Fibroblast of skin of right quadriceps (primary cell): ENCODE measurements at places on chromosomes 2 and 18.
A peak's percentile ranks its signal among the peaks of the same experiment; 100 is the strongest.

GRCh38 chr2:97738179-97739019 lies 25.0 kb downstream of the ZAP70 start:
- no peak for DNase-seq

DNA sequence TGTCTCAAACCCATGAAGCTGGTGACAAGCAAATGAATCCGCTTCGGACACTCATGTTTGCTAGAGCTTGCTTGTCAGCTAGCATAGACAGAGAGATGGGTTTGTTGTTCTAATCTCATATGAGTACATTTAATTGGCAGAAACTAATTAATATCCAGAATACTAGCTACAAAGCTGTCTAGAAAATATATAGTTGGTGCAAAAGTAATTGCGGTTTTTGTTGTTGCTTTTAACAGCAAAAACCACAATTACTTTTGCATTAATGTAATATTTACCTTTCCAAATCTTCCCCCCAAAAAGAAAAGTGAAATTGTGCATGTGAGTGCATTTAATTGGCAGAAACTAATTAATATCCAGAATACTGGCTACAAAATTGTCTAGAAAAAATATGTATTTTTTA lies 1115.2 kb downstream of the TDRD15 start:
- DNase-seq = no peak

DNA sequence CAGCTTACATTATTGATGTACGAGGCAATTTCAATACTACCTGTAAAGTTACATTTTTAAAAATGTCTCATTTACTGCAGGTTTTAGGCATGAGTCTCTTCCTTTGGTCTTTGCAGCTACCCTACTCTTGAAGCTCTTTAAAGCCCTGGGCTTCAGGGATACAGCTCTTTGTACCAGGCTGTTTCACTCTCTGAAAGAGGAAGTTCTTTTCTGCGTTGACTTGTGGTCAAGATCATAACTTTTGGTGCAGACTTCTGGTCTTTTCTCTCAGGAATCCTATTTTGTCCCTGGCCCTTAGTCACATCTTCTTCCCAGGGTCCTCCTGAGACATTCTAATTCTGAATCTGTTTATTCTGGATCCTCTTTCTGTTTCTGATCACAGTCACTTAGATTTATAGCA lies 16.6 kb upstream of the HRH4 start:
- DNase-seq = no peak

- DNase-seq = no peak
Observed at GRCh38 chr2:36697424-36698066, 1.0 kb downstream of the VIT start.

DNA sequence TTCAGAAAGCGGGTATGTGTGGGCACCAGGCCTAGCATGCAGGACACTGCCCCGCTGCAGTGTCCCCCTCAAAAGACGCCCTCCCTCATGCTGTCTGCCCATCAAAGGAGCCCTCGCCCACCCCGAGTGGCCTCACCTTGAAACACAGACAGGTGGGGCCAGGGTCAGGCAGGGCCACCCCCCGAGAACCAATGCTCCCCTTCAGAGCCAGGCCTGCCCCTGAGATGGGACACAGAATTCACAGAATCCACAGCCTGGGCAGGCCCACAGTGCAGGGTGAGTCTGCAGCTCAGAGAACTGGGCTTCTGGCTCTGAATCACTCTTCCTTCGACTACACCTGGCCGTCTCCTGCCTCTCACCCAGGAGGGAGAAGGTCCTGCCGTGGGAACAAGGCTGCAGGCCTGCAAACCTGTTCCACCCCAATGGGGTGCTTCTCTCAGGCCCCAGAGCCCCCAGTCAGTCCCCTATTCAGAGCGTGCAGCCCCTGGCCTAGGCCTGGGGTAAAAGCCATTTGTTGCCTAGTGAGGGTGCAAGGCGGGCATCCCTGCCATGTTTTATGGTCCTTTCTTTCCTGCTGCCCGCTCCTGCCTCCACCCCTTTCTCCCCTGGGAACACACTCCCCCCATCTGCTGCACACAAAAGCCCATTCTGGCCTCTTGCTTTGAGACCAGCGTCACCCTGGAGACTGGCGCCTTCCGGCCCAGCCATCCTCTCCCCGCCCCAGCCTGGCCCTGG lies 11.3 kb upstream of the ARHGEF4 start:
- DNase-seq = no peak

- DNase-seq = peak; percentile 28
Observed at GRCh38 chr2:164479460-164479859, 141.8 kb downstream of the GRB14 start.

- DNase-seq = no peak
Observed at GRCh38 chr2:95010126-95010525, 15.4 kb upstream of the MAL start.

DNA sequence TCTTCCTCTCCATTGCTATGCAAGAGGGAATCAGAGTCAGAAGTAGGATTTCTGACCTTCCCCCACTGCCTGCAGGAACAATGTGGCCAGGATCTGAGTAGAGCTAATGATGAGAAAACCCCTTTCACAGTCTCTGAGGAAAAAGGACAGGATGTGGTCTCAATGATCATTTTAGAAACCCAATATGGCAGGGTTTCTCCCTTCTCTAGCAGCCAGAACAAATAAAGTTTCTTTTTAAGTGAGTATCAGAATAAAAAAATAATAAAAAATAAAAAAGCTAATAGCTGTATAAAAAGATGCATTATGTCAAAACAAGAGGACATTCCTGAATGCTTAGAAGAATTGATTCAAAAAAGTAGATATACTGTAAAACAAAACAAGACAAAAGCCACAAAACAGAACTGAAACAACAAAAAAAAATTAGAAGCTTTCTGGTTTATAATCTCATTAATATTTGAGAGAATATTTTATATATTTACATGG lies 1124.9 kb upstream of the ZEB2 start:
- no peak for DNase-seq

DNA sequence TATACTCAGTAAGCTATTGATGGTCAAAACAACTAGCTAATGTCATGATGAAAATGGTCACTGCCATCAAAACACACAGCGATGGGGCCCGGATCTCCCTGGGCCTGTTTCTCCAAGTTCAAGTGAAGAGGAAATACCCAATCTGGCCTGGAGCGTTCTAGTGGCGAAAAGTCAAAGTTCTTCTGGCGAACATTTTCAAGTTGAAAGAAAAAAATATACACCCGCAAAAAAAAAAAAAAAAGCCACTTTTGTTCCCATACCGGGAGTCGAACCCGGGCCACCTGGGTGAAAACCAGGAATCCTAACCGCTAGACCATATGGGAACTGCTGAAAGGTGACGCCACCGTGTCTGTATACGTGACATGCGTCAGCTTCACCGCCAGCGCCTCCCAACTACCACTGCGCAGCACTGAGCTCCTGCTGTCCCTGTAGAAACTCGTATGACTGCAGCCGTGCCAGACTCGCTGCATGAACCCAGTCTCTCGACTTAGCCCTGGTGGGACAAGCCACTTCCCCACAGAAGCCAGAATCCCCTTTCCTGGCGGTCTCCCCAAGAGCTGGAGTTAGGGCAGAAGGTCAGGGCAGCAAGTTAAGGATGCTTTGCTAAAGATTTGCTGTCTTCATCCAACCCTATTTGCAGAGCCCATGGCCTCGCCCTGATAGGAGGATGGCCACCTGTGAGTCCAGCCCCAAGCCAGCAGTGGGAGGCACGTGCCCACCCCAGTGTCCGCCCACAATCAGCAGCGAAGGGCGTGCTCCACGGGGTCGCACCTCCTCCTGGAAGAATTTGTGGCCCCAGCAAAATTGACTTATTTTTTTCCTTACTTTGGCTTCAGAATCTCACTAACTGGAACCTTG lies 5.6 kb upstream of the IMP4 start:
- peak; percentile 80 for DNase-seq

- no peak for DNase-seq
Observed at GRCh38 chr2:167331636-167332232, 443.5 kb downstream of the XIRP2 start.

DNA sequence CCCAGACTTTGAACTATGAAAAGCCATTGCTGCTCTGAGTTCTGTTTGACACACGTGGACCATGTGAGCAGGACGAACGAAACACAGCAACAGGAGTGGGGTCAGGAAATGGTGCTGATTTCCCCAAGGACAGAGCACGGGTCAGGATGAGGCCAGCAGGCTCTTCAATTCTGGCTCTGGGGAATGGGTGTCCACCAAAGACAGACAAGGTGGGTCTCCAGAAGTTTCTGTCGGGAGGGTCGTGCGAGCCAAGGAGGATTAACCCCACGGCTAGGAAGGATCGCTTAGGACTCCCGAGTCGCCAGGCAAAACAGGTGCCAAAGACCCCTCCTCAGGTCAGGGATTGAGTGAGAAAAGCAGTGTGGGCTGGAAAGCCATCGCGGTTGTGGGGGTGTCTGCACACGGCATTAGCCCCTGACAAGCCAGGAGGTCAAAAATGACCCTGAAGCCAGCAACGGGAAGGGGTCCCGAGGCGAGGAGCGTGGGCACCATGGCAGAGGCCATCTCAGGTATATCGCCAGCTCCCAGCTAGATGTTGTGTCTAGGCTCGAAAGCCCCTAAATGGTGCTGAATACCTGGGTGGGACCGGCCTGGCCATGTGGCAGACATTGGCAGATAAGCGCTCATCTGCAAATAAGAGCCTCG lies 213.9 kb upstream of the SALL3 start:
- DNase-seq = no peak

- peak; percentile 1 for DNase-seq
Observed at GRCh38 chr2:213934560-213934959, 476.3 kb upstream of the VWC2L start.

GRCh38 chr2:206341396-206341795 lies 66.9 kb downstream of the ZDBF2 start:
- no peak for DNase-seq

DNA sequence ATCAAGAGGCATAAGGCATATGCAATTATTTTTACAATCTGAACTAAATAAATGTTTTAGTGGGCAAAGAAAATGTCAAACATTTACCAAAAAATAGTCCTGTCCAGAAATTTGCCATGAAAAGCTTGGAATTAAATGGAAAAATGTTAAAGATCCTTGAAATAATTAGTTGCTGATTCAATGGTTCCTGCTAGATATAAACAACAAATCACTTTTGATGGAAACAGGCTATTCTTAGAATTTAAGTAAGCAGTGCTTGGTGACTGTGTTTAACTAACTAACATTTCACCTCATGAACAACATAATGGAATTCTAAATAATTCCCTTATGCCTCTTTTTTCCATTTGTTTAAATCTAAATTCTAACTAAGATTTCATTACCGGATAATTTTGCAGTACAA lies 3.9 kb downstream of the RND3 start:
- no peak for DNase-seq

DNA sequence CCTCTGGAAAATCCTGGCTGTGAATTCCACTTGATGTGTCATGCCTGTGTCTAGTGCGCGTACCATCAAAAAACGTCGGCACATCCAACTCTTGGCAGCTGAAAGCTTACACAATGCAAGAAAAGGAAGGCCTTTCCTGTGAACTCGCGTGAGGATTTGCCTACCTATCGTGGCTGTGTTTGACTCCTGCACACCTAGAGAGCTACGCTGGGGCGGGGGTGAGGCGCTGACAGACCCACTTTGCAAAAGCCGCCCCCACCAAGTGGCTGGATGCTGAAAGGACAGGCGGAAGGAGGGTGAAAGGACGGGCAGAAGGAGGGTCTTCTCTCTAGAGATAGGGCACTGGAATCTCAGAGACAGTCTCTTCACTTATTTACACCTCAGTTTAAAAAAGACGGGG lies 270.1 kb downstream of the EIPR1 start:
- DNase-seq = no peak

DNA sequence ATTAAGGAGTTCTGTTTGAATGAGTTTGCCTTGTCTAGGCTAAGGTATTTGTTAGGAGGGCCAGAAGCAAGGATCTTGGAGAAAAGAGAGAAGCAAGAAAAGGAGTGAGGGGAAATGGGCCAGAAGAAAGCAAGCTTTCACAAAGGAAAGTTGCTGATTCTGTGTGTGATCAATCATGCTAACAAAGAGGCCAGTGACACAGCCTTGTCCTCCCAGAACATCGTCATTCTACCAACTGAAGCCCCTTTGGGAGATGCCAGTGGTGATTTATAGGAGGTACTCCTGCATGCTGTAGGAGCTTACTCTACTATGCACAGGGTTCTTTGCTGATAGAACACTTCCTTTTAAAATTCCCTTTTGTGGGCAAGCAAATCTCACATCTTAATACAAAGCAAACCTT lies 449.2 kb upstream of the SPRED2 start:
- DNase-seq = no peak

- DNase-seq = peak; percentile 68
Observed at GRCh38 chr2:62741954-62742722, 36.6 kb downstream of the EHBP1 start.

DNA sequence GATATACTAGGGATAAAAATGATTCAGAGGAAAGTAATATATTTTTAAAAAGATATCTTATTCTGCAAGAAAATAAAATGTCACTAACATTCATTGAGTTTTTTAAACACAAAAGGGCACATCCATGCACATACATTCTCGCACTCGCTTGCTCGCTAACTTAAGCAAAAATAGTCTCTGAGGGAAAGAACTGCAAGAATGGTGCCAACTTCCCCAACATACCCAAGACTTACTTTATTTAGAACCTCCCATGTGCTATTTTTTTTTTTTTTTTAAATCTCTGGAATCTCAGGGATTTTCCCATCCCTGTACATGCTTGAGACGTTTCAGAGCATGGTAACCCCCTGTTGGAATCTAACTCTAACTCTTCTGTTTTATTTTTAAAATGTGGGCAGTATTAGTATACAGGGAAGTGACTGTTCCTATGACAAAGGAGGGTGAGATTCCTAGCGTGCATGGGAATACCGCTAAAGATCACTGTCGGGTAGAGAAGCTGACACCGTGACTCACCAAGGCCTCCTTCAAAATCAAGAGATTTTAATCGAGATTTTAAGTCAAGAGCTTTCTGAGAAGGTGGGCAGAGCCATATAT lies 187.9 kb upstream of the ZEB2 start:
- DNase-seq = peak; percentile 63

DNA sequence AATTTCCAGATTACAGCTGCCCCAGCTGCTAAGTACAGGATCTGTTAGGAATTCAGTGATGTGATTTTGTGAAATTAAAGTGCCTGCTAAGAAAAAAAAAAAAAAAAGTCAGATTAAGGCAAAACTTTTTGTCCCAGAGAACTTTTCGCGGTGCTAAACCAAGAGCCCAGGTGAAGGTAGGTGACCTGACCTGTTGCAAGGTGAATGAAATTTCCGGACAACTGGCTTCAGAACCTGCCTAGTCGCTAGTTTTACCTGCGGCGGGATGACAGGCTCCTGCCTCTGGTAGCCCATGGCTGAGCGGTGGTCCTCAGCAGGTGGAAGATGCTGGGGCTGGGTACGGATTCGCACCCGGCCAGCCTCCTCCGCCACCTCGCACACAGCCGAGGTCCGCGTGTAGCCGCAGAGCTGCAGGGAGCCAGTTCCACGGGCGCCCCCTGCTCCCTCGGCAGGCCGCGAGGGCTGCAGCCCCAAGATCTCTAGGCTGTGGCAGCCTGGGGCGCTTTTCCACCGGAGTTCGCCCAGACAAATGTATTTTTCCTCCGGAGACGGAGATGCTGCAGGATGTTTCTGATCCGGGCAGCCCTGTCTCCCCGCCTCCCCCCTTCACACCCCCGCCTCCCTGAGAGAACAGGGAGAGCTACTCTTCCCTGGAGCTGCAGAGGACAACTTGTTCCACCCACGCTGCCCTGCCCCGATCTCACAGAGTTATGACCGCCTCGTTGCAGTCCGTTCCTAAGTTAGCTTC lies at the start of gene SLC38A11:
Gene SLC38A11 (minus strand): TSS at position 572 of the 748 bp plus-strand sequence. CDS start 278 bp downstream, at position 294.
- no peak for DNase-seq
